ENCODE measurements at places on chromosomes 1 and 21.

DNA sequence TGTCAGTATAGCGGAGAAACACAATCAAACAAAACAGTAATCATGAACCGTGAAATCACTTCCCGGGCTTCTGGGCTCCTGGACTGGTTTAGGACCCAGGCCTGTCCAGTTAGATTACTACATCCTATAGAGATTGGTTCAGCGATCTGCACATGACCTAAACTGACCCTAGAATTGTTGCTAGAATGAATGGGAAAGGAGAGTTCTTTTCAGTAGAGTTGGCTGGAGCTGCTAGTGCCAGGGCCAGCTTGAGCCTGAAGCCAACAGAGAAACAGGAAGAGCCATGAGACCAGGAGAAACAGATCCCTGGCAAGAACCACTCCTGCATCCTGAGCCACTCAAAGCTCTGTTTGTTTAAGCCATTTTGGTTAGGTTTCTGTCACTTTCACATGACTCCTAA, 474.3 kb upstream of the C1orf87 start:
- no peak for DNase-seq

- no peak for DNase-seq
Measured at GRCh38 chr1:7663451-7664146, 107.5 kb upstream of the VAMP3 start.

GRCh38 chr1:21621761-21622436, 47.3 kb downstream of the RAP1GAP start:
- DNase-seq, result no peak

DNA sequence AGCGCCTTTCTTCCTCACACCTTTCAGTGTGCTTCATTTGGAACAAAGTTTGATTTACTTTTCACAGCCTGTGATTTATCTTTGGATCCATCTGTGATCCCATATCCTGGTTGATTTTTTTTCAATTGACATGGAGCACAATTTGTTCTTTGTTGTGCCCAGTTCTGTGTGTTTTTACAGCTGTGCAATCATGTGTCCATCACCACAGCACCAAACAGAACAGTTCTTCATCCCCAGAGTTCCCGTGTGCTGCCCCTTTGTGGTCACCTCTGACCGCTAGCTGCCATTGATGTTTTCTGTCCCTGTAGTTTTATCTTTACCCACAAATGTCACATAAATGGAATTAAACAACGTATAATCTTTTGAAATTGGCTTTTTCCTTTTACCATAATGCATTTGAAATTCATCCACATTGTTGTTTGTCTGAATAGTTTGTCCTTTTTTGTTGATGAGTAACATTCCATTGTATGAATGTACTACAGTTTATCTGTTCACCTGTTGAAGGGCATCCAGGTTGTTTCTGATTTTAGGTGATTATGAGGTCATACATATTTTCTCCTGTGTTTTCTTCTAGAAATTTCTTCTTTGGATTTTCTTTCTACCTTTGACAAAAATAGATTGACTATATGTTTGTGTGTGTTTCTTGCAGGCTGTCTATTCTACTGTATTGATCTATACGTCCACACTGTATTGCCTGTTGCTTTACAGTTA, 17.4 kb downstream of the MIGA1 start:
- no peak for DNase-seq

DNA sequence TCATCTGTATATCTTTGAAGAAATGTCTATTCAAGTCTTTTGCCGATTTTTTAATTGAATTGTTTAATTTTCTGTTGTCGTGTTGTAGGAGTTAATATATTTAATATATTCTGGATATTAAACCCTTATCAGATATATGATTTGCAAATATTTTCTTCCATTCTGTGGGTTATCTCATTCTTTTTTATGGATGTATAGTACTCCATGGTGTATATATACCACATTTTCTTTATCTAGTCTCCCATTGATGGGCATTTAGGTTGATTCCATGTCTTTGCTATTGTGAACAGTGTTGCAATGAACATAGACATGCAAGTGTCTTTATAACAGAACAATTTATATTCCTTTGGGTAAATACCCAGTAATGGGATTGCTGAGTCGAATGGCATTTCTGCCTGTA, 100.3 kb upstream of the DMRTA2 start:
- no peak for DNase-seq

GRCh38 chr1:171576144-171576543, 45.9 kb upstream of the MYOCOS start:
- DNase-seq, result no peak

GRCh38 chr1:225461533-225462428, 33.9 kb upstream of the LBR start:
- no peak for DNase-seq

GRCh38 chr1:209398313-209398991, 185.1 kb upstream of the CAMK1G start:
- DNase-seq, result peak; percentile 83

DNA sequence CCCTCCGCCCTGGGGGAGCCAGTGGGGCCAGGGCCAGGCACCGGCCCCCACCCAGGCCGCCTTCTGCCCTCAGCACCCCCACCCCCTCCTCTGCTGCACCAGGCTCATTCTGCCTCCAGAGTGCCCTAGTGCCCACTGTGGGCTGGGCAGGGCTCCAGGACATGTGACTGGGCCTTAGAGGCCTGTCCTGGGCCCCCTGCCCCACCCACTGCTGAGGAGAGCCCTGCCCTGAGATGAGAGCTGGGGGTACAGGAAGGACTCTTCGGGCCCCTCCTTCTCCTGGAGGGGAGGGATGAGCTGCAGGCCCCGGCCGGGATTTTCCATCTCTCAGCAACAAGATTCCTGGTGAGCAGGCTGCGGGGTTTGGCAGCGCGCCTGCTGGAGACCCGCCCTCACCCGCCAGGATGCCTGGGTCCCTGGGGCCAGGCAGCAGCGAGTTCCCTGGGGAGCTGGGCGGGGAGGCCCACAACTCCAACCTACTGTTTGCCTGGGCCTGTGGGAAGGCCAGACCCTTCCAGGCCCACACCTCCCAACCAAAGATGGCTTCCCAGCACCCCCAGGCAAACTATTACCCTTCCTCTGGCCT, 14.0 kb downstream of the AHDC1 start:
- DNase-seq, result no peak

DNA sequence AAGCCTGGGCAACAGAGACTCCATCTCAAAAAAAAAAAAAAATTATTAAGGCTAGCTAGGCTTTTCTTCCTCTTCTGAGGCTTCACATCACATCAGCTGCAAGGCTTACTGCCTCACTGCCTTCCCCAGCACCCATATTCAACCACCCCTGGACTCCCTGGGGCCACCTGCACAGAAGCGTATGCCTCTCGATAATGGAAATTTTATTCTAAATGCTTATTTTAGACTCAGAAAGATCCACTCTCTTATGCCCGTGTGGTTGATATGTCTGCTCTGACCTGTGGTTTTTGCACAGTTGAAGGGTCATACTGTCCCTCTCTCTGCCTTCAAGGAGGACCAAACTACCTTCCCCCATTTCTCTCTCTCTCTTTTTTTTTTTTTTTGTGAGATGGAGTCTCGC, 1.5 kb upstream of the FCRLA start:
- DNase-seq, result no peak

GRCh38 chr1:199746666-199747384, 280.7 kb upstream of the NR5A2 start:
- DNase-seq, result no peak

DNA sequence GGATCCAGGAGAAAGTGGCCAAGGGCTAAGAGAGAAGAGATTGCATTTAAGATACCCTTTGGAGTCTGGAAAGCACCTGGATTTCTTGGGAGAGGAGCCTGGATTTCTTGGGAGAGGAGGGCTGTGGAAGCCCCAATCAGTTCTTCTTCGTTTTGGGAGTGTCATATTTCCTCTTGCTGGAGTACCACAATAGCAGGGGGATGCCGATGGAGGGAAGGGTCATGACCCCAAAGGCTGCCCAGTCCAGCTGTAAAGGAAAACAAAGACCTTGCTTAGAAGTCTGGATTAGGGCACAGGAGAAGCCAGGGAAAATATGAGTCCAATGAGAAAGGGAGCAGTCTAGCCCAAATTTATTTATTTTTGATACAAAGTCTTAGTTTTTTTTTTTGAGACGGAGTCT, 11.3 kb downstream of the SSR2 start:
- no peak for DNase-seq

DNA sequence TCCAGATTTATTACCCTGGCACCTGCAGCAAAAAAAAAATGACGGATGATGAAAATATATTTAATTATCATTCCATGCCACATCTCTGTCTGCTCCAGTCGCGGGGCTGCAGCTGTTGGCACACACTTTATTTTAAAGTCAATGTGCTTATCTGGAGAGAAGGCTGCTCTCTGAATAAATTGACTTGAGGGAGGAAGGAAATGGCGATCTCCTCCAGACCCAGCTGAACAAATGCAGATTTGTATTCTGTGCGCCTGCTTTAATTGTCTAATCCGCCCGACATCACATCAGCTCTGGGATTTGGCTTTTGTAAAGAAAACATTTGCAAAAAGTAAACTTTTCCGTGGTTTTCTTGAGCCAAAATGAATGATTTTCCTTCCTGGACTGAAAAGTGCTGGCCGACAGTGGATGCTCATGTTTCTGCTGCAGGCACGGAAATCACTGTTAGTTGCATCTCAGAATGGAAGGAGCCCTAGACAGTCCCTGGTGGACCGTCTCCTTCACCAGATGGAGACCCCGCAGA, 150.2 kb downstream of the CAMTA1 start:
- DNase-seq, result no peak

GRCh38 chr1:162626094-162626493, 6.2 kb upstream of the DDR2 start:
- DNase-seq, result no peak

DNA sequence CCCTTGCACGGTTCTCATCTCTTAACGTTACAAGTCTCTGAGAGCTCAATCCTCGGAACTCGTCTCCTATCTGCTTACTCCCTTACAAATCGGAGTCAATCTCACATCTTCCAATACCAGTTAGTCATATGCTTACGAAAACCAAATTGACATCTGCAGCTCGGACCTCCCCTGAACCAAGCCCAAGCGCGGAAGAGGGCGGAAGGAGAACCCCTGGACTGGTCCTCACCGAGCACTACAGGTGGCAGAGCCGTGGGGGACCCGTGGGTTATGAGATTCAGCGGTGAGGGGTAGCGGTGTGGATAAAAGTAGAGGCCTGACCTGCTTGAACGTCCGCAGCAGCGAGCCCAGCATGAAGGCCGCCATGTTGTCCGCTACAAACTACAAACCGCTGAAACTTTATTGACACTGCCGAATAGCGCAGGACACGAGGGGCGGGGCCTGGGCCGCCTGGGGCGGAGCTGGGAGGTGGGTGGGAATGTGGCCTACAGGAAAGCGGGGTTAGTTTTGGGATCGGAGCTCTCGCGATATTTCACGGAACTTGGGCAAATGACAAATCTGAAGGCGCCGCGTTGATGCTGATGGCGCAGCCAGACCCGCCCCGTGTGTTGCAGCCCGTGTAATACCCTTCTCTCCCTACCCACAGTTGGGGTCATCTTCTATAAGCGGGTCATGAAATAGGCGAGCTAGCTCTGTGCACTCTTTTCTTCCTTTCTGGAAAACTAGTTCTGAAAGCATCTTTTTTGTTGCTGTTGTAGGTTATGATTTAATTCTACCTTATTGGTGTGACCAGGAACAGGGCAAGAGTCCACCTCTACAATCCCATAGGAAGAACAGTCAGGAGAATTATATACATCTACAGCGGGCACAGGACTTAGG, at the start of gene MRPS14:
TSS of gene MRPS14 (minus strand) at position 383 of the 879 bp plus-strand sequence. CDS start at position 366, 17 bp downstream.
- DNase-seq, result peak; percentile 100

- no peak for DNase-seq
Measured at GRCh38 chr1:229507502-229507901, 639 bp downstream of the NUP133 start.

DNA sequence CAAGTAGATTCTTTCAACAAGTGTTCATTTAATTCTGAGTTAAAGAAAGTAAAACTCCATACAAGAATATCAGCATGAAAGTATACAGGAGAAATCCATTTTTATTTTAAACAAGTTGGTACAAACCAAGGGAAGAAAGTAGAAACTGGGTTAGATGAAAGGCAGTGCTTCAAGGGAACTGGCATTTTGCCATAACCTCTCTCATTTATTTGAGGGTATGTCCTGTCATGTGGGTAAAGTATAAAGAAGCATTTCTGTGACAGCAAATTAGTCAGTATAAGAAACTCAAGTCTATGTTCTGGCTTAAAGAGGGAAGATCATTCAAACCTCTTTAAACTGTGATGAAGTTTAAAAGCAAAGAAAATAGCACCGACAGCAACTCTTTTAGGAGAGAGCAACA, 32.0 kb downstream of the OLFM3 start:
- DNase-seq, result no peak

DNA sequence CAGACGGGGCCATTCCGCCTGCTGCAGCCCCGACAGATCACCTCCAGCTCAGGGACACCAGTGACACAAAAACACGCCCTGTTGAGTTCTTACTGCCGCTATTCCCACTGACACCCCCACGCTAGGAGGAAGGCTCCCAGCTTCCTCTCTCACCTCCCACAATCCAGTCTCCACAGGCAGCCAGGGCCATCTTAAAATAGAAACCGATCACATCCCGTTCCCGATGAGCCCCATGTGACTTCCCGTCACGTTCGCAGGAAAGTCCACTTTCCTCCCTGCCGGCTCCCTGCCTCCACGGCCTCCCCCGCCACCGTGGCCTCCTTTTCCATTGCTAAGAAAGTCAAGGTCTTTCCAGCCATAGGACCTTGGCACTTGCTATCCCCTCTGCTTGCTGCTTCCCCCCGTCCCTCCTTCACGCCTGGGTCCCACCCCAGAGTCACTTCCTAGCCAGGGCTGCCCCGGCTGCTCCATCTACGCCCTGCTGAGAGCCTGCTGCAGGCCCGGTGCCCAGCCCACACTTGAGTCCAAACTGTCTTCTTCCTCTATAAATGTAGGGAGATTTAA, 24.0 kb upstream of the DDOST start:
- no peak for DNase-seq

GRCh38 chr1:61079898-61080336, 2.4 kb upstream of the NFIA start:
- DNase-seq, result peak; percentile 74

DNA sequence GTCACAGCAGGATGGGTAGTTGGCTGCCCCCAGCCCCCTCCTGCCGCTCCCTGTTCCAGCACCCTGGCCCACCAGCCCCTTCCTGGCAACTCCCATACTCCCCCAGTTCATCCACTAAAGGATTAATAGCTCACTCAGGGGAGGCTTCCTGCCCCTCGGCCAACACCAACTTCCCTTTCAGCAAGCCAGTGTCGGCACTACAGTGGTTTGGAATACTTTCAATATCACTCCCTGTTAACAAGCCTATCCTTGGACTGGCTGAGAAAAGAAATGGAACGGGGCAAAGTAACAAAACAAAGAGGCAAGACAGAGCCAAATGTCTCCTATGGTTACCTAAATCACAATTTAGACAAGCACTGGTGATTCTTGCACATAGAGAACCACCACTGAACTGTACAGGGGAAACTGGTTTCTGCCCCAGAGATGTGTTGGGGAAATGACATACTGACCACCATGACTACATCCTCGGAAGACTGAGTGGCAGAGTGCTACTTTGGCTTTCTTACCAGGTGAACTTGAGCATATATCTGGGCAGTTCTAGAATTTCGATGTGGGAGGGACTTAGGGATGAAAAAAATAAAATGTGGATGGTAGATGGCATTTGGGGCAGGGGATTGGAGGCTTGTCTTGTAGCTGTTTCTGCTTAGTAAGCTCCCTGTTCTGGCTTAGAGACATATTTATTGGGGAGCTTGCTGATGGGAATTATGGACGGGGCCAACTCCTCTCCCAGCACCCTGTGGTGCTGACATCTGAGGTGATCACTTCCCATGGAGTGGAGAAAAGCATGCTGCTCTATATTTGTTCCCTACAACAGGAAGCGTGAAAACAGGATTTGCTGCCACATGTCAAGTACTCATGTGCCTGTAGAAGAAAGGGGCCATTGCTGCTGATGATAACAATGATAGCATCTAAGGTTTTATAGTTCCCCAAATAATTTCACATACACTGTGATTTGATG, 7.1 kb upstream of the CAPN2 start:
- DNase-seq, result no peak

All from NT2/D1 (cell line).